Activated CD4-positive, alpha-beta T cell treated with anti-CD3 and anti-CD28 coated beads for 48 hours (primary cell): ENCODE measurements at places on chromosomes 12 and 14.

GRCh38 chr12:89436062-89436461 lies 83.8 kb upstream of the DUSP6 start:
- no peak for DNase-seq

GRCh38 chr12:52975820-52976573 lies 27.1 kb downstream of the KRT18 start:
- DNase-seq = no peak

DNA sequence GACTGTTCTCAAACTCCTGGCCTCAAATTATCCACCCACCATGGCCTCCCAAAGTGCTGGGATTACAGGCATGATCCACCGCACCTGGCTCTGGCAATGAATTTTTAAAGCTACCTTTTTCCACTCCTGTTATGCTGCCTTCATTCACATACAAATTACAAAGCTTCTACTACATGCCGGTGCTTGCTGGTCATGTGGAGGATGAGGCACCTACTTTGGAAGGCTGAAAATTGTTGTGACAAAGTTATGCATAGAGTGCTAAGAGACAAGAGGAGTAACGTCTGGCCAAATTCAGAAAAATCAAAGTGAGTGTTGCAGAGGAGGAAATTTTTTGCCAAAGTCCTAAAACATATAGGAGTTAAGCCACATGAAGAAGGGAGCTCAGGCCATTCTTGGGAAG lies 191.7 kb upstream of the PPFIA2 start:
- DNase-seq = no peak

DNA sequence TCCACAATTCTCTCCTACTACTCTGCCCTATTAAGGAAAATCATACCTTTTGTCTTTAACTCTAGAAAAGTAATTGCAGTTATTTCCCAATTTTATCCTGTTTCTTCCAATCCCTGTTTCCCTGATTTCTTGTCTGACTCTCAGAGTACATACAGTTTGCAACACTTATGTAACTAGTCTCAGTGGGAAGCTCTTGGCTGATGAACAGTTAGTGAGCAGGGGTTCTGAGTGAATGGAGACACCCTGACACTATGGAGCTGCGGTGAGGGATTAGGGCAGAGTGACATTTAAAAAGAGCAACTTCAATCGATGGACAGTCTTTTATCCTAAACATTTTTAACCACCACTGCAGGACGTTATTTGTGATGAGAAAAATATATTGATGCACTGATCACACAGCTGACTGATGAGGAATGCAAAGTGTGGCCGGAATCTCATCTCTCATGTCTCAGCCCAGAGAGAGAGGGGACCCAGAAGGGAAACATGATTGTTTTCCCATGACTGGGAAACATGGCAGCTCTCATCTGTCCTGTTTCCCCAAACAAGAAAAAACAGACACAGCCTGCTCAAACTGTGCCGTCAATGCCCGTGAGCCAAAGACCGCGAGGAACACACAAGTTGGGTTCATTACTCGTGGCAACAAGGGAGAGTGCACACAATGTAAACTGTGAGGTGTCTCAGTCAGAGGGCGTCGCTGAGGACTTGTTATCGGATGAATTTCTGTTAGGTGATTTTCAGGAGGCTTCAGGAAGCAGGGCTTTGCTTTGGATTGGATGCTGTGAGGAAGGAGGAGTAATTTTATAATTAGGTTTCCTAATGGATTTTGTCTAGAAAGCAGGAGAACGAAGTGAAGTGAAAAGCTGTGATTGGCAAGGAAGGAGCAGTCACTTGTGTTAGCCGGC lies 5.2 kb upstream of the SLC6A13 start:
- no peak for DNase-seq

DNA sequence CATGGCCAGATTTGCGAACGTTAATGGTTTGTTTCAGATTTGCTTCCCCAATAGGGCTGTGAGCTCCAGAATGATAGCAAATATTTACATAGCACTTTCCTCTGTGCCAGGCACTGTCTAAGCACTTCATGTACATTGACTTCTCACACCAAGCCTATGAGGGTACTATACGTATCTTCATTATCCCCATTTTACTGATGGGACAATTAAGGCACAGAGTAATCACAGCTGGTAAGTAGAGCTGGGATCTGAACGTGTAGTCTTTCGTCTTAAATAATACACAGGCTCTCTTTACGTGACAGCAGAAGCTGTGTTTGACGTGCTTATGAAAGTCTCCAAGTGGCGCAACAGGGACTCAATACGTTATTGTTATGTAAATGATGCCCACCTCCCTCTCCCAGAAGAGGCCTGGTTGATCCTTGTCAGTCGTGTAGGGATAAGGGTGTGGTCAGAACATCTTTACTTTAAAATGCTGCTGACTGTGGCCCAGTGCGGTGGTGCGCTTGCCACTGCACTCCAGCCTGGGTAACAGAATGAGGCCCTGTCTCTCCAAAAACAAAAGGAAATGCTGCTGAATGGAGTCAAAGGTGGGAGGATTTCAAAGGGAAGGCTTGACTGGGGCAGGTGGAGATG lies 66.3 kb upstream of the TCL1B start:
- DNase-seq = no peak

DNA sequence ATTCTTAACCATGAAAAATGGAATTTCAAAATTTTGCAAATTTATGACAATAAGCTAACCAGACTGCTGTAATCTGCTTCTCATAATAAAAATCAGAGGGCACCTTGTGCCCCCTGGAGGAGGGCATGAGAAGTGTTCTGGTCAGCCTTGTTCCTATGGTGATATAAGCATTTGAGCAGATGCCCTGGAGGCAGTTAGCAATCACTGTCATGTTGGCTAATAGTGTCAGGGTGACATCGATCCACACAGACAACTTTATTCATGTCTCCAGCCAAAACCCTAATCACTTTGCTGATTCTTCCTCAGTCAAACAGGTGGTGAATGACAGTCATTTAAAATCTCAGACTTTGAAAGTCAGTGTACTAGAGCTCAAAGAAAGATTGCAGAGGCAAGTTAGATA lies 943.0 kb downstream of the GALC start:
- DNase-seq = peak; percentile 5

- DNase-seq = no peak
Measured at GRCh38 chr12:93847517-93848474, 170.6 kb downstream of the CRADD start.

DNA sequence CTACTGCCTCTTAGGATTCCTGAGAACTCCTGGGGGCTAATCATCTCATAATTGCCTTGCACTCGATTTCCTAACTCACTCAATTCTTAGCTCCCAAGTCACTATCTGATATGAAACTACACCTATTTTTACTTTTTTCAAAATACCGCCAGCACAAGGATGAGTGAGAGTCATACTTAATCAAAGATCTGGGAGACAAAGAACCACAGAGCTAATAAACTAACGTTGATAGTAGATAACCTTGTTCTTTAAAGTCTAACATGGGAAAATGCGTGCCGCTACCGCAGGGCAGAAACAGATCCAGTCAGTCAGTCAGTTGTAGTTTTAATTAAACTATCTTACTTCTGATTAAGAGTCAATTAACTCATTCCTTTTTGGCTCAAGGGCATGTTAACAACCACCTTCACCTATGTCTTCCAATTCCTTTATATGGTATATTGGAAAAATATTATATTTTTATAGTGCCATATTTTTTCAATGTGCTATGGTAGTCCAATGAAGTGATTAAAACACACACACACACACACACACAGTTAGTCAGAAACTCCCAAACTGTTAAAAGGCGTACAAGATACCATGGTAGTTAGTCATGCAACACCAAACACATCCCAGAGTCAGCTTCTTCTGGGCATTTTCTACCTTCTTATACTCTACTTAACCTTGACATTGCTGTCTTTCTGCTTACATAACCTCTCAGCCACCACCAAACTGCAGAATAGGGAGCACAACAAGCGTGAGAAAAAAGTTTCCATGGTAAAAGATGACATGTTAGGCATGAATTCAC lies 114.0 kb downstream of the KLHL28 start:
- DNase-seq = no peak

DNA sequence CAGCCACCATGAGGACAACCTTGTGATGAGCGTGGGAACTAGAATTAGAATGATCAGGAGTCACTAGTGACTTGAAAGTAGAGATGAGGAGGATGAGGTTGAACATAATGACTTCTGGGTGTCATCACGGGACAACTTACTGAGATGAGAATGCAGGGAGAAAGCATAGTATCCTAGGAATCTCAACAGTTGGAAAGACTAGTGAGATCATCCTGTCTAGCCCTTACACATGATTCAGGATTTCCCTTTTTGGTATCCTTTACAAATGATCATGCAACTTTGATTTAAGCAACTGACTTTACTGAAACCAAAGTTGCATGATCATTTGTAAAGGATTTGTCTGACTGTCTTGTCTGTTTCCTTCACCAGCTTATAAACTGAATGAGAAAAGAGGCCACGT lies 51.8 kb upstream of the HIF1A start:
- DNase-seq = no peak

GRCh38 chr14:65961004-65961403 lies 525.2 kb upstream of the CCDC196 start:
- peak; percentile 93 for DNase-seq

GRCh38 chr12:77325511-77326236 lies 260.3 kb upstream of the E2F7 start:
- DNase-seq = no peak

DNA sequence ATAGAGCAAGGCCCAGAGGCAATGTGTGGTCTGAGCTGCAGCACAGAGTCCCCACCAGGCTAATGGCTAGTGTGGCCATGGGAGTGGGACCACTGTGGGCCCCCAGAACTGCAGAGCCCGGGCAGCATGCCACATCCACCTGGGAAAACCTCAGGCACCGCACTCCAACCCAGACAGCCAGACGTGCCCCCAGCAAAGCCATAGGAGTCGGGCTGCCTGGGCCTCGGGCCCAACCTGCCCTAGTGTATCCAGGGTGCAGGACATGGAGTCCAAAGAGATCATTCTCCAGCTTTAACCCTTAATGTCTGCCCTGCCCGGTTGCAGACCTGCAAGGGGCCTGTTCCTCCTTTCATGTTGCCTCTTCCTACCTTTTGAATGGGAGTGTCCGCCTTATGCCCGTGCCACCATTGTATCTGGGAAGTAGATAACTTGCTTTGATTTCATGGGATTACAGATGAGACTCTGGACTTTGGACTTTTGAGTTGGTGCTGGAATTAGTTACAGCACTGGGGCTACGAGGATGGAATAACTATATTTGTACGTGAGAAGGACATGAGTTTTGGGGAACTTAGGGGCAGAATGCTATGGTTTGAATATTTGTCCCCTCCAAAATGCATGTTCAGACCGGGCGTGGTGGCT lies 29.1 kb upstream of the DEGS2 start:
- DNase-seq = no peak

GRCh38 chr14:78028471-78028870 lies 141.7 kb upstream of the NRXN3 start:
- no peak for DNase-seq

GRCh38 chr12:7624478-7624877 lies 41.2 kb downstream of the APOBEC1 start:
- DNase-seq = no peak

DNA sequence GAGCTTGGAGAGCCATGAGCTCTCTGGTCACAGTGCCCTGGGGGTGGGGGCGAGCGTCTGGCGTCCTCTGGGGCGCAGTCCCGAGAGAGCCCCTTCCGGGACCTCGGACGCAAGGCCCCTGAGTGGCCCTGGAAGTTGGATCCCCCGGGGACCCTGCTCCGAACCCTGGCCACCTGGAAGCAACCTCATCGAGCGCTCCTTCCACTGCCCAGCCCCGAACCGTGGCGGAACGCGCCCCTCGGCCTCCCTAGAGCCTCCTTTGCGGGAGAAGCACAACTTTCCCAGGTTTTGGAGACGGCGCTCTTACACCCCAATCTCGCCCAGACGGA lies 1.2 kb downstream of the NOS1 start:
- DNase-seq = no peak

DNA sequence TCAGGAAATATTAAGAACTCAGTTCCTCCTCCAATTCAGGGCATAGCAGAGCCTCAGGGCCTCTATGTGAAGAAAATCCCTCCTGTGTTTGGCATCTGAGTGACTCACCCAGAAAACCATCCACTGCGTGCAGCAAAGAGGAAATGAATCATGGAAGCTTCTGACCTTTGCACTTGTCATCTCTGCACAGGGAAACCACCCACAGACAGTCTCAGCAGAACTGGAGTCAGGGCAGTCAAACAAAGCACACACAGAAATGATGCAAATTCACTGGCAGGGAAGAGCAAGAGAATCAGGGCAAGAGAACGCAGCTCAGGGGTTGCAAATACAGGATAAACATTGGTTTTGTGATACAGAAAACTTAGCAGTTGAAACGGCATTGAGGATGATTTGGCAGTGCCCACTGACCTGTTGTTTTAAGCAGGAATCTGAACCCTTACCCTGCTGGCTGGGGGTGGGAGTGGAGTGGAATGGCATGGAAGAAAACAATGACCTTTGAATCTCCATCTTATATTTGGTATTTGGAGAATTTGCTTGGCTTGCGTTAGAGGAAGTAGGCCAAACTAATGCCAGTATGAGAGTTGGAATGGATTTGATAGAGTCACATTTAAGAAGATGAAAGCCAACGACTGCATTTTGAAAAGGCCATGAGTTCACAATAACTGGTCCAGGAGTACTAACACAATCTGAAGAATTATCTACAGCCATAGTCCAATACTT lies 53.5 kb downstream of the PHLDA1 start:
- DNase-seq = peak; percentile 81

DNA sequence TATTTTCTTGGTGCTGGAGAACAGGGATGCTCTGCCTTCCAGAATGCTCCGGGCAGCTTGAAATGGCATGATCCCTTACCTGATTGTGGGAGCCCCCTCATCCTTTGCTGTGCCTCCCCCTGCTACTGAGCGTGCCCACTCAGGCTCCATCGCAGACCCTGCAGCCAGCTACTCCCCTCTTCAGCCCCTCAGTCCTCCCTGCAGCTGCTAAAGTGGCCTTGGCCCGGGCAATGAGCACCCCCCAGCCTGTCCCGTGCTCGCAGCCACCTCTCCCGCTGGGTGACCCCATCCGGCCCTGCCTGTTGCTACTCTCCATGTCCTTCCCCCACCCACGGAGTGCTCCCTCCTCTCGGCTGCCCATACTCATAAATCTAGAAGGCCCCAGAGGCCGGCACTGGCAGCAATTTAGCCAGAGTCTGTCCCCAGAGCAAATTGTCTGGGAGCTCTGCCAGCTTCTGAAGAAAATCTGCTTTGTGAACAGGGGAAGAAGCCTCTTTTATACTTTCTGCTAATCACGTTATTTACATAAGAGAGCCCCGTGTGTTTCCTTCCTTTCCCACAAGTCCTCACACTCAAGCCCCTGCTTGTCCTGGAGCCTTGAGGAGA lies 143.7 kb upstream of the FRMD6 start:
- no peak for DNase-seq
